Activated CD8-positive, alpha-beta memory T cell treated with anti-CD3 and anti-CD28 coated beads for 1 hour (primary cell): ENCODE measurements at places on chromosomes 5 and 9.

- no peak for DNase-seq
Measured at GRCh38 chr9:78989031-78989658, 582.6 kb upstream of the TLE4 start.

- no peak for DNase-seq
Measured at GRCh38 chr5:36900283-36900682, 23.7 kb downstream of the NIPBL start.

DNA sequence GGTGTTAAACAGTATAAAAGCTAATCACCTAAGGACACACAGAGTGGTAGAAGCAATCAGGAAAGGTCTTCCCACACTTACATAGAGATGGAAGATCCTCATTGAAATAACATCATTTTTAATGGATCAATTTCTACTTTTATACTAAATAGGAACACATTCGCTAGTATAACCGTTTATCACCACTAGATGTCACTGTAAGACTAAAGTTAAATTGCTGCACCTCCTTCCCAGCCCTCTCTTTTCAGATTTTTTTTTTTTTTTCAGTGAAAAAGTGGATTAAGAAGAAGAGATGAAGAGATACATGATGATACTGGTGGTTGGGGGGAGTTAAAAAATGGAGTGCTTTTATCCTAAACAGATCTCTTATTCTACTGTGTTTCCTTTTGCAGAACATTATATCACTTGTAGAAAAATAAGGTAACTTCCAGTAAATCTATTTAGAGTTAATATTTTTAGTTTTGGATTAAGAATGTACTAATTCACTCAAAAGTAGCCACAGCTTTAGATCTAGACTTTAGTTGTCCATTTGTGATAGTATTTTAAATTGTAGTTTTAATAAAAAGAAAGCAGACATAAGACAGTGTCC lies 116.9 kb upstream of the ARRDC3 start:
- DNase-seq = no peak

- DNase-seq = no peak
Measured at GRCh38 chr5:165231821-165232508, 1726.5 kb downstream of the MAT2B start.

DNA sequence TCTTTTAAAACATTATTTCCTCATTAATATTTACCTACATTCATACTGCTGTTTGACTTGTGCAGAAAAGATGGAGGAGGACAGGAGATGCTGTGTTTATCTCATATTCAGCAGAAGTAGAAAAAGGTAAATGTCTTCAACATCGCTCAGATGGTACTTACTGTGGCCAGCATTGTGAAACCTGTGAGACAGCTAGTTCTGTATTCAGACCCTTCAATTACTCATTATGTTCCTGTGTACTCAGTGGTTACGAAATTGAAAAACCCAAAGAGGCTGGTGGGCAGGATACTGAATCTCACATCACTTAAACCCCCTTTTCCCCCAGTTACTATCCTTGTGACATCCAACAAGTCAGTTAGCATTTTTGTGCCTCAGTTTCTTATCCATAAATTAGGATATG lies 216.0 kb downstream of the KDM4C start:
- no peak for DNase-seq

DNA sequence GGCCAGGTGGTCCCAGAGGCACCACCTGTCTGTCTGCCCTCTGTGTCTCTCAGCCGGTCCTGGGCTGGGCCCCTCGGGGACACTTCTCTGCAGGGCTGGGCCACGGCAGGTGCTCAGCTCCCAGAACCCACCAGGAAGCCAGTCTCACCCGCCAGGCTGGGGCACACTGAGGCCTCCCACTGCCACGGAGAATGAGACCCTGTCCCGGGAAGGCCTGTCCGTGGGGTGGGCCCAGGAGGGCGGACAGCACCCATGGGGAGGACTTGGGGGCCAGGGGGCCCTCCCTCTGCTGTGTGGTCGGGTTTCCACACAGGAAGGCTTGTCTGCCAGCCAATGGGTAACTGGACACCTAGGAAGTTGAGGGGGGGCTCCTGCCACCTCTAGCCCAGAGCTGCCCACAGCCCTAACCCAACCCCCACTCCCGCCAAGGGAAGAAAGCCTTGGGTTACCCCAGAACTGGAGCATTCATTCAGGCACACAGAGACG lies 4.1 kb upstream of the TUBB4B start:
- no peak for DNase-seq

- DNase-seq = no peak
Measured at GRCh38 chr5:78730300-78731094, 81.9 kb upstream of the LHFPL2 start.

- DNase-seq = no peak
Measured at GRCh38 chr5:96655085-96655484, 7.1 kb upstream of the CAST start.

DNA sequence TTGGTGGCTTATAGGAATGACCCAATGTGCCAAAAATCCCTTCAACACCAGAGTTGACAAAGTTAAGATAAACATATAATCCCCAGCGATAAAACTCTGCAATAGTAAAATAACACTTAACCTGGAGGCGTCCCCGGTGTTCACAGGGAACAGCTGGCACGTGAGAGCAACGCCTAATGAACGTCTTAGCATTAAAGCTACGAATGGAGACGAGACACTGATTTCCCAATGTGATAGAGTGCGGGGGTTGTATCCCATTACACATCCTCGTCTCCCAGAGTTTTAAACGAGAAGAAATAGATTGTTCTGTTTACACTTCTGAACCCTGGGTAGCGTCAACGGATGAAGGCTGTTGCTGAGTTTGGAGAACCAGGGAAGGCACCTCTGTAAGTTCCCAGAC lies 57.6 kb downstream of the PTCH1 start:
- no peak for DNase-seq

GRCh38 chr9:136506425-136506824 lies 23.6 kb upstream of the SEC16A start:
- no peak for DNase-seq

DNA sequence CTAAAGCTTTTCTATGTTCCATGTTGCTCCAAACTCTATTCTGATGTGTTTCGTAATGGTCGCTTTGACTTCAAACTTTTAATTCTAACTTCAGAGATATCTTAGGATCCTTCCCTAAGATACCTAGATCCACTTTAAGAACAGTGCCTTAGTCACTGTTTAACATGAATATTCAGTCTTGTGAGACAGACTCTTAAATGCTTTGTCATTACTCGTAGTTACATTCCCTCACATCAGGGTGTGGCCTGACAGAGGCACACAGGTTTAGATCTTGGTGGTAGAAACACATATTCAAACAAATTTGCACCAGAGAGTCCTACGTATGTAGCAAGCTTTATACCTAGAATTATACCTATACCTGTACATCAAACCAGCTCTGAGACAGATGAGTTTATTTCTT lies 687.0 kb upstream of the C9orf72 start:
- DNase-seq = no peak

GRCh38 chr5:6359555-6360322 lies 18.6 kb downstream of the MED10 start:
- DNase-seq = no peak

DNA sequence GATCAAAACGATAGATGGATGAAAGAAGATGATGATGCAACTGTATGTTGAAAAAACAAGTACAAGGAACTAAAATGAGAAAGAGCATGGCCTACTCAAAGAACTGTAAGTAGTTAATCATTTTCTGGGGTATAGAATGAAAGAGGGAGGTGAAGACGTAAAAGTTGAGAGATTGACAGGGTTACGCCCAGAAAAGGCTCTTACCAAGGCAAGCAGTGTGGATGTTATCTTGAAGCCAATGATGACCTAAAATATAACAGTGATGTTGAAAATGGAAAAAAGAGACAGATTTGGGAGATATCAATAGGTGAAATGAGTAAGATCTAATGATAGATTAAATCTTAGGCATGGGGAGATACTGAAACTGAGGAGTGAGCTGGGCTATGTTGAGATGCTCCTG lies 80.4 kb upstream of the GNAQ start:
- DNase-seq = no peak
